ENCODE measurements at places on chromosomes 3 and 15.

GRCh38 chr3:185517387-185518130 is 18.7 kb upstream of the TMEM41A start:
- no peak for DNase-seq

- DNase-seq: no peak
These were observed 88.7 kb downstream of the ARNT2 start for GRCh38 chr15:80492874-80493273.

DNA sequence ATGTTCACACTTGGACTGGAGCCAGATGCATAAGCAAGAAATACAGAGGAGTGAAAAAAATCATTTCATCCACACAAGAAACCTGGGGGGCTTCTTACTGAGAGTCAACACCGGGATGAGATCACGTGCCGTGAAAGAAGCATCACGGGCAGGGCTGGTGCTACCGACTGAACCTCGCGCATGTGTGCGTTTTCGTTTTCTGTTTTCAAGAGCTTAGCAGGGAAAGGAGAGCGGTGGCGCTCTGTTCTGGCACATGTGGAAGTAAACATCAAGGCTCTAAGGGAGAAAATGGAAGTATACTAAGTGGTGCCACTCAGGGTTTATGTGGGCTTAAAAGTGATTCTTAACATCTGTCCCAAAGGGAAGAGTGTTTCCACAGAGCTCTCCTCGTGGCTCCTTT is 55.9 kb downstream of the VGLL4 start:
- DNase-seq: no peak

DNA sequence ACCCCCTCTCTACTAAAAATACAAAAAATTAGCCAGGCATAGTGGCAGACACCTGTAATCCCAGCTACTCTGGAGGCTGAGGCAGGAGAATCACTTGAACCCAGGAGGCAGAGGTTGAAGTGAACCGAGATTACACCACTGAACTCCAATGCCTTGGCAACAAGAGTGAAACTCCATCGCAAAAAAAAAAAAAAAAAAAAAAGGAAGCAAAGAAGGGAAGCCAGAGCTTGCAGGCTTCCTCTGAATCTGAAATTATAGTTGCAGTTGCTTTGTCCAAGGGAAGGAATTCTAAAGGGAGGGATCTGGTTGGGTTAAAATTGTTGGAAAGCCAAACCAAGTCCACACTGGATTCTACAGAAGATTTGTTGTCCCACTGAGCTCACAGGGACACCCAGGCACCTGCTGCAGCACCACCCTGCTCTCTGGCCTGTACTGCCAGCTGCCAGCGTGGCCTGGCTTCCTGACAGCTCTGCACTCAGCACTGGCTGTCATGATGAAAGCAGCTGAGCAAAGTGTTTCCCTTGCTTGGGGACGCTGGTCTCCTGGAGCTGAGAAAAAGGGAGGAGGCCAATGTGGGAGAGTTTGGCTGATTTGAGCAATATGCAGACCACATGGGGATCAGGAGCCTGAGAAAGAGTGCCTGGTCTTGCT is 88.8 kb upstream of the HES1 start:
- no peak for DNase-seq

- DNase-seq: no peak
These were observed 23.9 kb upstream of the AP4E1 start for GRCh38 chr15:50884540-50884939.

GRCh38 chr3:67804089-67804488 is 149.7 kb upstream of the SUCLG2 start:
- DNase-seq: no peak

GRCh38 chr3:113223475-113224281 is 12.3 kb downstream of the BOC start:
- no peak for DNase-seq

All from H7 (cell line).